Esophagus muscularis mucosa (tissue), 4 donors: ENCODE measurements at places on chromosomes 11 and 22. TPM values are rescaled to one million over a fixed set of nuclear protein-coding genes. Genes with fewer than 3 reads are reported as not detected.

Gene OR2D2
- total RNA-seq = not detected

Gene C11orf87
- total RNA-seq = not detected

Gene UBASH3B
- 2.3 TPM for total RNA-seq

DNA sequence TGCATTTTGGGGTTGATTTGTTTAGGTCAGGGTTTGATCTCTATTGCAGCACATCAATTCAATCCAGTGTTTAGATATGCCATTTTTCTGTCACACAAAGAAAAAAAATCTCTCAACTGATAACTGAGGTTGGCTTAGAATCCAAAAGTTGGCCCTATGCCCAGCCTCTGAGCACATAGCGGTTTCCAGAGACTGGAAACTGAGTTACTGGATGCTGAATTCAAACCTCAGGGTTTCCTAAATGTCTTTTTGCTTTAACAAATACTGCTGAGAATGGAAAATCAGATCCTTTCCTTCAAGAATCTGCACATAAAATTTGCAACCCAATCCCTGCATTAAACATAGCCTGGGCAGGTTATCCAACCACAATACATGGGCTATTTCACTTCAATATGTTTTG lies 4.0 kb downstream of the P4HA3 start:
- DNase-seq = no peak

DNA sequence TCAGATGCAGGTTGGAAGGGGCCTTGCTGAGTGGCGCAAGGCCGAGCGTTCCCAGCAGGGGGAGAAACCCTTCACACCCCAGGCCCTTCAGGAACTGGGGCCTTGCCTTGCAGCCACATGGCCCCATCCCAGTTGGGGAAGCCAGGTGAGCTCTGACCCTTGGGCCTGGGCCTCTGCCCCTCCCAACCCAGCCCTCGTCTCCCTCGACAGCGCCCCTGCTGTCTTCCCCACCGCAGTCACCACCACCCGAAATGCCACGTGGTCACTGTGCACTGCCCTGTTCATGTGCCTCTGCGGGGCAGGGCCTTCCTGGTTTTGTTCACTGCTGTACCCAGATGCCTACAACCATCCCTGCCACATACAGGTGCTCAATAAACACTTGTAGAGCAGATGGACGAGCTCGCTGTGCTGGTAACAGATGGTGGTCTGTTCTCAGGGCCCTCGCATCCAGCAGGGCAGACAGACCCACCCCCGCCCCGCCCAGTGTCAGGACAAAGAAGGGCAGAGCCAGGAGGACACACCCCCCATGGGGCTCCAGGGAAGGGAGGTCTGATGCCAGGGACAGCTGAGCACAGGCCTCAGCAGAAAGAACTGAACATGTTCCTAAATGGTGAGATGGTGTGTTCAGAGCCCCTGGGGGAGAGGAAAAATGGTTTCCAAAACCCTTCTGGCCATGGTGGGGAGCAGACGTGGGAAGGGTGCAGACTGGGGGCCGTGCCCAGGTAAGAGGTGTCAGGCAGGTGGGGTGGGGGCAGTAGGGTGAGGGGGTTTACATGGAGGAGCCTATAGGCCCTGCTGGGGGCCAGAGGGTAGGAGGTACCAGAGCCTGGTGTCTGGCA lies 3.7 kb downstream of the POLR2L start:
- DNase-seq = no peak

DNA sequence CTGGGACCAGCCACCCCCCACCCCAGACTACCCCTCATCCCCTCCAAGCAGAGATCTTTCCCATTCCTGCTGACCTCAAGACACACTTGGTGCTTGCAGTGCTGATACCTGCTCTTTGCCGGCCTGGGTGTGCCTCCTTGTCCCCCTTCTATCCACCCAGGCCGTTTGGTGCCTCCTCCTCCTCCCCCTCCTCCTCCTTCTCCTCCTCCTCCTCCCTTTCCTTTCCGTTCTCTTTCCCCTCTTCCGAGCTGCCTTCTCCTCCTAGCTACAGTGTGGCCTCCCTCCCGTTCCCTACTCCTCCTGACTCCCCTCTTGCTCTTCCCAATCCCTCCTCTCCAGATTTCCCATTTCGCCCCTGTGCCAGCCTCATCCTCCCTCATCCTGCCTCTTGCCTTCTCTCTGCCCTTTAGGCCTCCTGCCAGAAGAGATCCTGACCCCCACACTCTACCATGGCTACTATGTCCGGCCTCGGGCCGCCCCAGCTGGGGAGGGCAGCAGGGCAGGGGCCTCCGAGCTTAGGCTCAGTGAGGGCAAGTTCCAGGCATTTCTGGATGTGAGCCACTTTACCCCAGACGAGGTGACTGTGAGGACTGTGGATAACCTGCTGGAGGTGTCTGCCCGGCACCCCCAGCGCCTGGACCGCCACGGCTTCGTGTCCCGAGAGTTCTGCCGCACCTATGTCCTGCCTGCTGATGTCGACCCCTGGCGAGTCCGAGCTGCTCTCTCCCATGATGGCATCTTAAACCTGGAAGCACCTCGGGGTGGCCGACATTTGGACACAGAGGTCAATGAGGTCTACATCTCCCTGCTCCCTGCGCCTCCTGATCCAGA lies 712 bp downstream of the HSPB2 start:
- DNase-seq = no peak

DNA sequence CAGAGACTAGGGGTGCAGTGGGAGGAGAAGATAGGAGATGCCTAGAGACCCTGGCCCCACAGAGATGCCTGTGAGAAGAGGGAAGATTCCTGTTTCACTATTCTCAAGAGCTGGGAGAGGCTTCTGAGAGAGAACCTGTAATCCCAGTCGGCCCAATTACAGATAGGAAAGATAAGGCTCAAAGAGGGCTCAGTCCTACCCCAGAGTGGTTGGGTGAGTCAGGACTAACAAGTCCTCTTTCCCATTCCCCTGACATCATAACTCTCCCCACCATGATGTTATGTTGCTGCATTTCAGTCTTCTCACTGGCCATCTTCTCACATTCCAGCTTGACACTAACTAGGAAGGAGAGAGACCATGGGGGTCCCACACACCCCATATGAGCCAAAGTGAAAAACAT lies 17.9 kb downstream of the ARHGEF12 start:
- no peak for DNase-seq

DNA sequence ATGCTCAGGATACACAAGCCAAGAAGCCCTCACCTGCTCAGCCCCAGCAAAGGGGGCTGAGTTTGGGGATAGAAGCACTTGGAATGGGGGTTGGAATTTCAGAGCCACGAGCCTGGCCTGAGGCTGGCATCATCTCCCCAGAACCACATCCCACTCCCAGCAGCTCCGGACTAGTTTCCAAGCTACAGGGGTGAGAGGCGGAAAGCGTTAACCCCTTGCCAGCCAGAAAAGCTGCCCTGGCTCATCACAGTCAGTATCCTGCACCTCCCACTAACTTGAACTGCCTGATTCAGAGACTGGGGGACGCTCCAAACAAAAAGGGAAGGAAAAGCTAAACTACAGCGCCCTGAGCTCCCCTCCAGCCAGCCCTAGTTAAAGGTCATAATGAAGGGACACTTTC lies 19.0 kb upstream of the CHST1 start:
- no peak for DNase-seq
